ENCODE measurements at places on chromosomes 11 and 22. TPM values are rescaled to one million over a fixed set of nuclear protein-coding genes. Genes with fewer than 3 reads are reported as not detected.

- no peak for DNase-seq
Measured at GRCh38 chr11:79414644-79415317, 26.0 kb downstream of the TENM4 start.

DNA sequence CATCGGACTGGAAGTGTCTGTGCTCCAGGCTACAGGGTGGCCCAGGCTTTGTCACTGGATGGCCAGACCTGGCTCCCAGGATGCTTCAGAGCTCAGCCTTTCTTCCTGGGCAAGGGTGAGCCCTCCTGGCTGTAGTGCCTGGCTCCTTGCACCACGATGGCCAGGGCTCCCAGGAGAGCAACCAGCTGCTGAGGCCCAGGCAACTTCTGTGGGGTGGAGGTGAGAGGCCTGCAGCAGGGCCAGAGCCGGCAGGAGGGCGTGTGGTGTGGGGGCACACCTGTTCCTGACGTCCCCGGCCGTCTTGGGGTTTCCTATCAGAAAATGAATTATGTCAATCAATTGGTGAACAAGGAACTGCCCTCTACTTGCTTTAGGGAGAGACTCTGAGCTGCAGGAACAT lies 82.1 kb downstream of the DHCR7 start:
- no peak for DNase-seq

GRCh38 chr11:120052196-120052775 lies 85.6 kb downstream of the TRIM29 start:
- no peak for DNase-seq

- no peak for DNase-seq
Measured at GRCh38 chr11:74380746-74381439, 17.3 kb downstream of the PGM2L1 start.

- DNase-seq, result no peak
Measured at GRCh38 chr22:19852177-19852781, 2.4 kb downstream of the GNB1L start.

GRCh38 chr11:76654298-76654851 lies 16.2 kb downstream of the LRRC32 start:
- DNase-seq, result no peak

GRCh38 chr11:99068832-99069231 lies 48.1 kb downstream of the CNTN5 start:
- no peak for DNase-seq

Gene THYN1
- 34.9 TPM for total RNA-seq

Gene MOGAT2
- total RNA-seq, result not detected

Gene SEPTIN5
- total RNA-seq, result 36.2 TPM

Gene F2
- not detected for total RNA-seq

Gene DUSP18
- 6.2 TPM for total RNA-seq

Measured in mesothelial cell of epicardium (in vitro differentiated cells).